ENCODE measurements at places on chromosomes 7 and 10. TPM values are rescaled to one million over a fixed set of nuclear protein-coding genes. Genes with fewer than 3 reads are reported as not detected.

DNA sequence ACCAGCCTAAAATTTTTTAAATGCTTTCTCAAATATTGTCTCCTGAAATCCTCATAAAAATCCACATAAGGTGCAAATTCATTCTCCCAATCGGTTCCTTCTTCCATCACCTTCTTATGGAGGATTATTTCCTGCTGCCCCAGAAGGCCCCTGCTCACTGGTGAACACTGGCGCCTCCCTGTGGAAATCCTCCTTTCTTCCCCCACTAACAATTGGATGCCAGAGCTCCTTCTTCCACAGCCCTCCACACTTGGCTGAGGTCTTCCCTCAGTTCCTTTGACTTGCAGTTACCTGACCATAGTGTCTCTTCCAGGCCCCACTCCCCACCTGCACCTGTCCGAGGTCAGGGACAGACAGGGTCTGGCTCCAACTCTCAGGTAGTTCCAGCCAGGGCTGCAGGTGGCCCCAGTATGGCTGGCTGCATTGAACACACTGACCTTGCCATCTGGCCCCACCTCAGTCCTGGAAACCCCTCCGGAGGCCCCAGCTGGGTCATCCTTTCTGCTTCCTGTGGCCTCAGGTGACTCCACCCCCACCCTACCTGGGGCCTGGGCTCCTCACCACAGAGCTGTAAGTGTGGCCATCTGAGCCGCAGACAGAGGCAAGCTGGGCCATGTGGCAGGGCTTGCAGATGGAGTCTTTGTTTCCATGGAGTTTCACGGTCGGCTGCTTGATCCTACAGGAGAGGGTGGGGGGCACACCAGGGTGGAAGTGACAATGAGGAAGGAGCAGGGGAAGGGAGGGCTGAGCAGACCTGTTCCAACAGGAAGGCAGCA lies 18.4 kb downstream of the SPOCK2 start:
- no peaks in the 10 kb centered on the region for H3K27me3 ChIP-seq
- peak; percentile 33 for DNase-seq
- H3K27ac ChIP-seq, result no peak overlapping the region
- no peaks in the 10 kb centered on the region for H3K4me1 ChIP-seq

GRCh38 chr7:154931906-154932305 lies 71.0 kb downstream of the PAXIP1 start:
- no peak for DNase-seq
- no peaks in the 10 kb centered on the region for H3K36me3 ChIP-seq
- H3K4me1 ChIP-seq, result no peaks in the 10 kb centered on the region
- H3K27me3 ChIP-seq, result no peaks in the 10 kb centered on the region

DNA sequence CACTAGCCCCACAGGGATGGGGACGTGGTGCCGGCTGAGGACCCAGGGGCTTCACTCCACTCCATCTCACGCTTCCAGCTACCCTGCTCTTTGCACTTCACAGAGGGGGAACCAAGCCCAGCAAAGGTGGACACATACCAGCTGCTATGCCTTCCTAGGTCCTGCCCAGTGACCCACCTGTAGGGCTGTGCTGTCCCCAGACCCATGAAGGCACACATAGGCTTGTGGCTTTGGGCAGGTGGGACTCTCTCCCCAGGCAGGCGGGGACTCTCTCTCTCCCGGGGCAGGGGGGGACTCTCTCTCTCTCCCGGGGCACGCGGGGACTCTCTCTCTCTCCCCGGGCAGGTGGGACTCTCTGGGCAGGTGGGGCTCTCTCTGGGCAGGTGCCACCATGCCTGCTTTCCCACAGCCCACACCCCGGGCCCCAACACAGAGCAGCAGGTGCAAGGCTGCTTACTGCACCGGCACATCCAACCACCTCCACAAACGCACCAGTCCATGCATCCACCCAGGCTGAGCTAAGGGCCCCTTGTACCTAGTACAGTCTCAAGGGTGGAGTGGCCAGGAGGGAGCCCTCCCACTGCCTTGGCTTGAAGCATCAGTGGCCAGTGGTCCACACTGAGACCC lies 13.8 kb upstream of the GPR146 start:
- no peaks in the 10 kb centered on the region for H3K4me1 ChIP-seq
- H3K27me3 ChIP-seq, result no peaks in the 10 kb centered on the region
- no peak overlapping the region for H3K27ac ChIP-seq
- DNase-seq, result no peak
- no peak overlapping the region for H3K4me3 ChIP-seq

GRCh38 chr10:87541114-87541513 lies 36.4 kb downstream of the MINPP1 start:
- no peak overlapping the region for H3K4me3 ChIP-seq
- H3K27ac ChIP-seq, result no peak overlapping the region
- no peaks in the 10 kb centered on the region for H3K36me3 ChIP-seq

GRCh38 chr7:34849163-34849960 lies 187.9 kb downstream of the DPY19L1 start:
- DNase-seq, result no peak
- no peaks in the 10 kb centered on the region for H3K36me3 ChIP-seq
- H3K27ac ChIP-seq, result no peak overlapping the region
- no peak overlapping the region for H3K4me3 ChIP-seq
- H3K4me1 ChIP-seq, result no peaks in the 10 kb centered on the region
- H3K27me3 ChIP-seq, result no peaks in the 10 kb centered on the region

DNA sequence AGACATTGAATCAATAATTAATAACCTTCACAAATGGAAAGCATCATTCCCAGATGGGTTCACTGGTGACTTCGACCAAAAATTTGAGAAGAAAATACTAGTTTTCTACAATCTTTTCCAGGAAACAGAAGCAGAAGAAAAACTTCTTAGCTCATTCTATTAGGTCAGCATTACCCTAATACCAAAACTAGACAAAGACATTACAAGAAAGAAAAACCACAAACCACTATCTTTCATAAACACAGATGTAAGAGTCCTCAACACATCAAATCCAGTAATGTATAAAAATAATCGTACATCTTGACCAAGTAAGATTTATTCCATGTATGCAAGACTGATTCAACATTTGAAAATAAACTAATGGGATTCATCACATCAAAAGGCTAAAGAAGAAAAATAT lies 64.0 kb upstream of the CDK1 start:
- no peaks in the 10 kb centered on the region for H3K4me1 ChIP-seq
- no peak for DNase-seq
- H3K27ac ChIP-seq, result no peak overlapping the region
- no peaks in the 10 kb centered on the region for H3K36me3 ChIP-seq

DNA sequence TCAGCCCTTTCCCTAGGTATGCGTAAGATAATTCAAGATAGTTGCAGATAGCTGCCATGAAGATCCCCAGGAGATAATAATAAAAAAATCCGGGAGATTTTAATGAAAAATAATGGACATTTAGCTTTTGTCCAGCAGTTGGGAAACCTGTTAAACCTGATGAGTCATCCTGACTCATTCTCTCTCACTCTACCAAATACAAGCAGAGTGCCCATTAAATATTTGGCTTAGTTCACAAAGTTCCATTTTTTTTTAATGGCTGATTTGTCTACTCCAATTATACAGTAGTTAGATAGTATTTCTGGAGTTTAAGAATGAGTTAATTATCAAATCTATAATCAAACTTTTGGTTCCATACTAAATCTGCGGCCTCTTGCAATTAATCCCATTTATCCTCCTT lies 2.1 kb upstream of the SHTN1 start:
- H3K4me1 ChIP-seq, result no peaks in the 10 kb centered on the region
- H3K4me3 ChIP-seq, result no peak overlapping the region
- H3K27ac ChIP-seq, result no peak overlapping the region
- no peaks in the 10 kb centered on the region for H3K27me3 ChIP-seq
- no peak for DNase-seq

GRCh38 chr7:40755438-40755837 lies 620.6 kb downstream of the SUGCT start:
- H3K4me3 ChIP-seq, result no peak overlapping the region
- no peaks in the 10 kb centered on the region for H3K27me3 ChIP-seq
- DNase-seq, result no peak
- peaks cover 4% of the 10 kb centered on the region for H3K4me1 ChIP-seq
- no peak overlapping the region for H3K27ac ChIP-seq
- no peaks in the 10 kb centered on the region for H3K36me3 ChIP-seq

DNA sequence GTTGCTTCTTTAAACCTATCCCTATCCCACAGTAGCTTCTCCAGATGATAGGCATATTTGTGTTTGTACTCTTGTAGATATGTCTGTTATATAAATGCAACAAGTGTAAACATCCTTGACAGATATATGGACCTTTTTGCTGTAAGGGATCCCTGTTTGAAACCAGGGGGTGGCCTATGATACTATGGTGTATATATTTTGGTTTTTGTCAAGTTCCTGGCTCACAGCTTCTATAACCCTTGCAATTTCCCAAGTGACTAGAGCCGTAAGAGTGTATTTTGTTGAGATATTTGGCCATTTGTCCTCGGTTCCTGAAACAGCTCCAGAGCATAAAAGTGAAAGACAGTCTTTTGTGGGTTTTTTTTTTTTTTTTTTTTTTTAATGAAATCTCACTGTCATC lies 9.7 kb downstream of the COMTD1 start:
- H3K36me3 ChIP-seq, result no peaks in the 10 kb centered on the region
- H3K4me1 ChIP-seq, result peaks cover 11% of the 10 kb centered on the region
- DNase-seq, result no peak
- H3K27ac ChIP-seq, result peak overlapping the region; percentile 64
- no peaks in the 10 kb centered on the region for H3K27me3 ChIP-seq

- peak; percentile 64 for DNase-seq
- no peak overlapping the region for H3K4me3 ChIP-seq
- H3K36me3 ChIP-seq, result no peaks in the 10 kb centered on the region
- no peaks in the 10 kb centered on the region for H3K4me1 ChIP-seq
- H3K27me3 ChIP-seq, result no peaks in the 10 kb centered on the region
- H3K27ac ChIP-seq, result no peak overlapping the region
Measured at GRCh38 chr7:101910991-101911799, 93.8 kb downstream of the CUX1 start.

DNA sequence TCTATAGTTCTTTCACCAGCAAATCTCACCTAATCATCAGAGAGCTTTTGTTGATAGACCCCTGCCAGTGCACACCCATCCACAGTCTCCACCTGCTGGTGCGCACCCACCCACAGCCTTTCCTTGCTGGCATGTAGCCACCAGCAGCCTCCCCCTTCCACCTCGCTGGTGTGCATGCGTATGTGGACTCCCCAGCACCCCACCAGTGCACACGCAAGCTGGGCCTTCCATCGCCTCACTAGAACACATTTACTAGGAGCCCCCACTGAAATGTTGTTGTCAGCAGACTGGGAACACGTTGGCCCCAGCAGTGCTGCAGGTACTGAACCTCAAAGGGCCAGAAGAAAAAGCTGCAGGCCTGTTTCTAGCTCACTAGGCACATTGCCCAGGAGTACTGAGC lies 104.9 kb upstream of the ZWINT start:
- DNase-seq, result no peak
- no peak overlapping the region for H3K27ac ChIP-seq
- H3K36me3 ChIP-seq, result no peaks in the 10 kb centered on the region
- no peaks in the 10 kb centered on the region for H3K27me3 ChIP-seq
- no peak overlapping the region for H3K4me3 ChIP-seq

The C10orf62 gene
- 0.54 TPM for polyA plus RNA-seq

The HSPA12A gene
- polyA plus RNA-seq, result 5.2 TPM

The AGR3 gene
- polyA plus RNA-seq, result 100 TPM

The OR2A5 gene
- not detected for polyA plus RNA-seq
